T47D (cell line): ENCODE measurements at places on chromosomes 3 and 15.
A peak's percentile ranks its signal among the peaks of the same experiment; 100 is the strongest.

- DNase-seq: no peak
Observed at GRCh38 chr15:78837543-78837942, 26.3 kb upstream of the ADAMTS7 start.

- no peak for DNase-seq
Observed at GRCh38 chr15:25784876-25785640, 78.1 kb downstream of the ATP10A start.

DNA sequence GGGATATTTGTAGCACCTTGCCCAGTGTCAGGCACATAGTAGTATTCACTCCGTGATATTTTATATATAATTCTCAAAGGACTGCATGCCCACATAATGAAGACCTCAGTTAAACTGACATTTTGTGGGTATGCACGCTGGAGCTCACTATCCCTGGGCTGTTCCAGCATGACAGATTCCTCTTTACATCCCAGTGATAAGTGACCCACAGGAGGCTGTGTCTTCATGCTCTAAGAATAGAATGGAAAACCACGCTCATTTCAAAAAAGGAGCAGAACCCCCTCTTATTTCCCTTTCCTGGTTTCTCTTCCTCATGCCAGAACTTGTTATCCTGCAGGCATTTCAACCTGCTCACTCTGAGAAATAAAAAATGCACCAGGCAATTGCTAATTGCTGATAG, 717.5 kb downstream of the AGBL1 start:
- no peak for DNase-seq

- DNase-seq: no peak
Observed at GRCh38 chr15:63492541-63493077, 11.8 kb upstream of the USP3 start.

DNA sequence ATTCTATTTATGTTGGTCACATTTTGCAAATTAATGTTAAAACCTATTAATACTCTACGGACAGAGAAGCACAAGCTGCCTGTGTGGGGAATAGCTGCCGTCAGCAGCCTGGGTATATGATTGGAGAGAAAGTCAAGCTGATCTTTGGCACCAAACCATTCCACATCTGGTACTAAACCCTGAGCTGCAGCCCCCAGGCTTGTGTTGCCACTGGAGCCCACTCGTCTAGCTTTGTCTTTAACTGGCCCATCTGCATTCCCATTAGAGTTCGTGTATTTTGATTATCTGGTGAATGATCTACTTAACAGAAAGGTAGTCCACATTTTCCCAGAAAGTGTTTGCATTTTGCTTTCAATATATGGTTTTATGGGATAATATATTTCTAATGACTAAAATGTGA, 5.4 kb downstream of the NDUFB4 start:
- no peak for DNase-seq

GRCh38 chr3:119034256-119035013, at the start of gene IGSF11:
IGSF11 (minus strand) TSS chr3:119034846; CDS start chr3:119034582, 264 bp downstream.
- DNase-seq: peak; percentile 68

GRCh38 chr3:69906351-69906966, 93.1 kb upstream of the SAMMSON start:
- DNase-seq: no peak
